Activated naive CD4-positive, alpha-beta T cell treated with anti-CD3 and anti-CD28 coated beads, Interleukin-2, amount 10 ng/mL, durations not matched to agents 7 days and 5 days (primary cell): ENCODE measurements at places on chromosomes 4 and X.
A peak's percentile ranks its signal among the peaks of the same experiment; 100 is the strongest.

DNA sequence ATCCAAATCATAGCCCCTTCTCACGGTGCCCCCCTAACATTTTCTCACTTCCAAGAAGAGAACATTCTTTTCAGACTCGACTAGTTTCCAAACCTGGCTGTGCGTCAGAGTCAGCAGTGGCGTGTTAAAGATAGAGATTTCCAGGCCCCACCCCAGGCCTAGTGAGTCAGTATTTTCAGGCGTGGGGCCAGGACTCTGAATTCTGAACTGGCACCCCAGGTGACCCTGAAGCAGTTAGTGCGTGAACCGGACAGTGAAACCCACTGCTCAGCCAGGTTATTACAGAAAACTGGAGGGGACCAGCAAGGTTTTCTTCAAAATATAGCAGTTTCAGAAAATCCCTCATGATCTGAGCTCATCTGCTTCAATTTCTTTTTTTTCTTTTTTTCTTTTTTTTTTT lies 35.0 kb upstream of the BCOR start:
- DNase-seq, result no peak

DNA sequence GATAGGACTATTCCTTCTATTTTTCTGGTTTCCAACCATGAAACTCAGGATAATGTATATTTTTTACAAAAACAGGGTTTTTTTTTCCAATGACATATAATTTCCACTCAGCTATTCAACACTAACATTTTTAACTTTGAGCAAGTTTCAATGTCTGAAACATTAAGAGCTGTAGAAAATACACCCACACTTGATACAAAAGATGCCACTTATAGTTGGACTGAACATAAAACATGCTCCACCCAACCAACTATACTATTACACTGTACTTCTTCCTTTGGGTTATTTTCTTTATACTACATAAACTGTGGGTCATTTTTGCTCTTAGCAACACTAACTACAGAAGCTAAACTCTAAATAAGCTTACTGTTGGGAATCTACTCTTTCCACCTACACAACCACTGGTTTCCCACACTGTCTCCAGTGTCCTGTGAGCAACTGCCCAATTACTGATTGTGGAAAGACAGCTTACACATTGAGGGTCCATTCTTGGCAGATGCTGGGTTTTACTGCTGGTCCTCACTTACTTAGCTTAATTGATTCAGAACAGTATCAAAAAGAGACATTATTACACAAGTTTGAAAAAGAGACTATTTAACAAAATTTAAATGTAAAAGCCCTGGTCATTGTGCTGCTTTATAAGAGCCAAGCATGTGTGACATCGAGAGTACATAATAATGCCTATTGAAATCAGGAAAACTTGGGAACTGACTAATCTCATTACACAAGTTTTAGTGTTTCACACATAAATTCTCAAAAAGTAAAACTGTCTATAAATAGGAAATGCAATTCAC lies 6.3 kb downstream of the AMMECR1 start:
- no peak for DNase-seq

GRCh38 chrX:106005684-106006083 lies 32.8 kb downstream of the SERPINA7 start:
- DNase-seq, result no peak

DNA sequence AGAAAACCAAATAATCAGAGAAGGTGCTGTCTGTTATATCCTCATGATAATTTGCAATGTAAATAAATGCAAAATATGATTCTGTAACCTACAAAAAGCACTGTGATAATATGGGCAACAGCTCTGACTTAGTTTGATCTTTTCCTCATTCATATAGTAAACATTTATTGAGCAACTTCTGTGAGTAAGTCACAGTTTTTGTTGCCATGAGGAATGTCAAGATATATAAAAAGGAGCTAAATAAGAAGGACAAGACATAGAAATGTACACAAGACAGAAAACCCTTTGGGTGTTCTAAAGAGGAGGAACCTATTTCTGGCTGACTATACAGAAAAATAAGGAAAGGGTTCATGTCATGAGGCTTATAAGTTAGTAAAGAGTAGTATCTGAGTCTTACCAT lies 44.3 kb downstream of the ARSJ start:
- no peak for DNase-seq

GRCh38 chr4:73021634-73022033 lies 47.9 kb downstream of the COX18 start:
- DNase-seq, result no peak

DNA sequence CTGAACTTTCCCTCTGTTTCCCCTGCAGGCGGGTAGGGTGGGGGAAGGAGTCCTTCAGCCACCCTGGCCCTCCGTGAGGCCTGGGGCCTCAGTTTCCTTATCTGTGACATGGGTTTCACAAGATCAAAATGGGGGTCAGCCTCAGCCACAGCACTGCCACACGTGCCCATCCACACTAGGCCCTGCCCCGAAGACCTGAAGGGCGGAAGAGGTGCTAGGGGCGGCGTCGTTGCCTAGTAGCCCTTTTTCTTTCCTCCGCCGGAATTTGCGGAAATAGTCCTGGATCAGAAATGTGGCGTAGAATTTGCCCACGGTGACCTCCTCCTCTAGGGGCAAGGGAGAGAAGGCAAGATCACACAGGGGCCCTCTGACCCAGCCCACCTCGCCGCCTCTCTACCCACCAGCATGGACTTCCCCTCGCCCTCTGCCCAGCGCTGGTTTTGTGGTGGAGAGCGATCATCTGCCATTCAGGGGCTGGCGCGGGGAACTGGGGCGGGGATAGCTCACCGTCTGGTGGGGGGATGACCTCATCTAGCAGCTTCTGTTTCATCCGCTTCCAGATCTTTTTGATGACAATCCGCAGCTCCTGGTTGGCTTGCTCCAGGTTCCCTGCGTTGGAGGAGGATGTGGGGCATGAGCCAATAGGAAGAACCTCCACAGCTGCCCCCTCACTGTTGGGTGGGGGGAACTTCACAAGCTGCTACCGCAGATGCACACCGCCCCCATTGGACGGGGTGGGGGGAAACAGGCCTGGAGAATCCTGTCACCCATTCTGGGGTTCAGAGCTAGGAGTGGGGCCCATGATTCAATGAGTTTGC lies 9.7 kb upstream of the SYP start:
- peak; percentile 22 for DNase-seq

GRCh38 chrX:100048156-100048555 lies 361.9 kb downstream of the PCDH19 start:
- DNase-seq, result no peak

DNA sequence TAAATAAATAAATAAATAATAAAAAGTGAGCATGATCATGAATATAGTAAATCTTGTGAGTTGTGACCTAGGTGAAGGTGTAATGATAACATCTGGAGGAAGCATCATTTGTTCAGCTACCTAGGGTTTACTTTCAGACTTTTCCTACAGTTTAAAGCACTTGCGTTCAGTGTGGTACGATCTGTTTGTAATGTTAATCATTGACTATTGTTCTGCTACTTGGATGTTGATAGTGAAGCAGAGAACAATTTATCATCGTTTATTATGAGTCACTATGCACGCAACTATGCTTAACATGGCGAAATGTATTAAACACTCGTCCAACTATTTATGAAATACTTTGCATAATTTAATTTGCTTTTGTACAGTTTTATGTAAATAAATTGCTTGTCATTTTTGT lies 426.2 kb downstream of the PCDH7 start:
- DNase-seq, result no peak

DNA sequence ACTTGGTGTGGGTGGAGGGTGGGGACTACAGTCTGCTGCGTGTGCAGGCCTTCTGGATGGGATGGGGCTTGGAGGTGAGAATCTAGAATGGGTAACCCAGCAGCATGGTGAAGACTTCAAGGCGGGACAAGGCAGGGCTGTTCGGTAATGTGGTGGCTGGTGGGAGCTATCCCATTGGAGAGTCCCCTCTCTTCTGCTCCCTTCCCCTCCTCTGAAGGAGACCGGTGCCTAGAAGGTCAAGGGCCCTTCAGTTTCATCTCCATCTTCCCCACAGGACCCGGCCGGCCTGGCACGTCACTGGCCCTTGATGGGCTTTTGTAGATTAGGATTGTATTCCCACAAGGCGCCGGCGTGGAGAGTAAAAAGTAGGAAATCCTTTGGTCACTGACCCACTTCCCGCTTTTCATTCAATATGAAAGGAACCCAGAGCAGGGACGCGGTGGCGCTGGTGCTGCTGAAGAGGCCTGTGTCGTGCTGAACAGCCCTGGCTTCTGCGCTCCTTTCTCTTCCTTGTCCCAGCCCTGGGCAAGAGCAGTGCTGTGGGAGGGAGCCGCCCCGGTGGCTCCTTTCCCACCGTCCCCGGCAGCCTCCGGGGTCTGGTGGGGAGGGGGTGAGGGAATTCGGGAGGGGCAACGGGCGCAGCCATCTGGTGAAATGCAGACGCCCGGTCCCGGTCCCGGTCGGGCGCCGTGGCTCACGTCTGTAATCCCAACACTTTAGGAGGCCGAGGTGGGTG lies 7.3 kb upstream of the HMGB3 start:
- DNase-seq, result no peak

DNA sequence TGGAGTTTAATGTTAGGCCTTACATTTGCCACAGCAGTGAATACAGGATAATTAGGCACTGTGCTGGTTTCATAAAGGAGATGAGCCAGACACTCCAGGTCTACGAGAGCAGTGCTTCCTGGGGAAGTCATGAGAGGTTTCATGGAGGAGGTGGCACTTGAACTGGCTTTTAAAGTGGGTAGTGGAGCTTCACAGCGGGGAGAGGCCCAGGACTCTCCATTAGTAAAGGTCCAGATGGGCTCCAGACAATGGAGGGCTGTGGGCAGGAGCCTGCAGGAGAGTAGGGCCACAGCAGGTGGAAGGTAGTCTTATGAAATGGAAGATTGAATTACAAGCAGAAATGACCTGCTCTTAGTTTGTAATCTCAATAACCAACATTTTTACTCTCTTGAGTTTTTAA lies 29.0 kb downstream of the CLDN22 start:
- DNase-seq, result no peak

DNA sequence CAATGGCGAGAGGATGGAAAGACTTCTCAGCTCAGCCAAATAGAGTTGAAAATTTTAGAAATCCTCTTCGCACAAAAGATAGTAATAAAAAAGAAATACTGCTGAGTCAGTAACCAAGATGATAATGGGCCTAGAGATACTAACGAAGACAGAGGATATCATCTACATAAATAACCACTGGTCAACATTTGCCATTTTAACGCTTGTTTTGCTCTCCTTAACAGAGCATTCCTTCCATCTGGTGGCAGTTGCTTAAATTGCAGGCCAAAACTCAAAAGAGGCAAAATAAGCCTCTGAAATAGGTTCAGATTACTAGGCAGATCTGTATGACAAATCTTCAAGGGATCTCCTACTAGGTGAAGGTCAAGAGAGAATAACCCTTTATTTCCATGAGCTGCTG lies 51.7 kb upstream of the MCF2 start:
- no peak for DNase-seq

GRCh38 chr4:15194520-15194919 lies 192.2 kb downstream of the CPEB2 start:
- no peak for DNase-seq

- no peak for DNase-seq
Measured at GRCh38 chrX:109739625-109740432, 6.8 kb upstream of the ACSL4 start.

GRCh38 chr4:179583221-179583620 lies 2141.0 kb upstream of the AGA start:
- DNase-seq, result no peak

GRCh38 chr4:182246401-182247205 lies 3.4 kb downstream of the TENM3 start:
- DNase-seq, result no peak

GRCh38 chr4:74598611-74599325 lies 153.8 kb downstream of the AREG start:
- DNase-seq, result no peak

DNA sequence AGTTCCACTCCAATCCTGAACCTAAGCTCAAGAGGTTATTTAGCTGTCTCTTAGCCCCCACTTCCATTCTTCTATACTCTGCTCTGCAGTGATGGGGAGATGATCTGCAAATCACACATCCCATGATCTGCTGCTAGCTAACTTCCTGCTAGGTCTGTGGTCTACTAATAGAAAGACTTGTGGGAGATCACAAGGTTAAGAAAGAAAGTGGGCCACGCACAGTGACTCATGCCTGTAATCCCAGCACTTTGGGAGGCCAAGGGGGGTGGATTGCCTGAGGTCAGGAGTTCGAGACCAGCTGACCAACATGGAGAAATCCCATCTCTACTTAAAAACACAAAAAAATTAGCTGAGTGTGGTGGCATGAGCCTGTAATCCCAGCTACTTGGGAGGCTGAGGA lies 471.1 kb upstream of the NWD2 start:
- DNase-seq, result no peak

- DNase-seq, result no peak
Measured at GRCh38 chr4:173289353-173289727, 44.8 kb downstream of the HMGB2 start.

GRCh38 chrX:19568422-19568821 lies 53.1 kb upstream of the MAP3K15 start:
- DNase-seq, result no peak

DNA sequence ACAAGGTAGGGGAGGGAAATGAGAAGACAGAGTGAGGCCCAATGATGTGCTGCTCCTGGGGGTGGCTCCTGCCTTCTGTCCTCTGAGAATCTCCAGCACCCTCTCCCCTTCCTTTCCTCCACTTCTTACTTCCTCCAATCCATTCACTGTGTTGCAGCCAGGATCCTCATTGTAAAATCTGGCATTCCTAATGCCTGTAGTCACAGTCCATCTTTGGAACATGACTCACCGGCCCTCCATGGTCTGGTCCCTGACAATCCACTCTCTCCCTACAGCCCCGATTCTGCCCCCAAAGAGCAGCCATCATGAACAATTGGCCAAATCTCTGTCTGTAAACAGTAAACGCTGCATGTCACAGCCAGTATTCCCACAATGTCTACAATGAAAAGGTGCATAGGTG lies 72.9 kb downstream of the CLNK start:
- no peak for DNase-seq

GRCh38 chr4:69874507-69874906 lies 14.6 kb upstream of the SULT1E1 start:
- DNase-seq, result no peak

DNA sequence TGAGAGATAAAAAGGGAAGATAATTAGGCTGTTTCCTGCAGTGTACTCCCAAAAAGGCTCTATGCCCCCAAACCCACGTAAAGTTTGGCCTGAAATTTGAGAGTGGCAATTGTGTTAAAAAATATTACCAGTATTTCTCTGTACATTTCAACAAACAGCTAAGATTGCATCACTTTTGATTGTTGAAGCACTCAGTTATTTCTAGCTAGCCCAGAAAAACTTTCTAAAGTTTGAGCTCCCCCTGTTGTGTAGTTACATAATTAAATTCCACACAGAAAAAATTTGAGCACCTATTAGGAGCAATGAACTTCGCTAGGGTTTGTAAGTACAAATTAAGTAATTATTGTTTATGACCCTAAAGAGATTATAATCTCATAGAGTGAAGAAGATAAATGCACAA lies 109.4 kb downstream of the DLG3 start:
- no peak for DNase-seq

- no peak for DNase-seq
Measured at GRCh38 chr4:172822331-172822730, 346.3 kb upstream of the GALNT7 start.

DNA sequence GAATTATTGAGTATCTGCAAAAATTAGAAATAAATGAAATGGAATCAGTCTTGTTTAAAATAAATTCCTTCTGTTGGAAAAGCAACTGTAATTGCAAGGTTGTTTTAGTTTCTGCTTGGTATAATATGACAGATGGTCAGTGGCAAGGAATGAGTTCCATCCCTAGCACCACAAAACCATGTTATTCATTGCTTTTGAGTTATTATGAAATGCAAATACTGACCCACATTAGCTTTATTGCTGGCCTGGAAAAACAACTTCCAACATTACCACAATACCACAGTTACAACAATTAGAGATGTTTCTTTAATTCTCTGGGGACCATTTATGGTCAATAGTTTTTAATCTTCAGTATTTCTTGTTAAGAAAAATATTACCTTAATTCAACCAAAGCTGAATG lies 194.4 kb downstream of the TMA16 start:
- DNase-seq, result no peak
